Stimulated activated CD8-positive, alpha-beta memory T cell treated with anti-CD3 and anti-CD28 coated beads, Interleukin-4, amount 100 ng/mL, for 48 hours (primary cell): ENCODE measurements at places on chromosomes 12 and 14.

DNA sequence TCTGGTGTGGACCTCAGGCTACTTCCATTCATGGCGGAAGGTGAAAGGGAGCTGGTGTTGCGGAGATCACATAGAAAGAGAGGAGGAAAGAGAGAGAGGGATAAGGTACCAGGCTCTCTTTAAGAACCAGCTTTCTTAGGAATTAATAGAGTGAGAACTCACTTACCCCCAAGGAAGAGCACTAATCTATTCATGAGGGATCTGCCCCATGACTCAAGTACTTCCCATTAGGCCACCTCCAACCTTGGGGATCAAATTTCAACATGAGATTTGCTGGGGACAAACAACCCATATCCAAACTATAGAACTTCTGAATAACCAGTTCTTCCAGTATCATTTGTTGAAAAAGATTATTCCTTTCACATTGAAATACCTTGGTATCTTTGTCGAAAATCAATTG is 34.0 kb upstream of the C2CD5 start:
- DNase-seq = no peak

- DNase-seq = peak; percentile 52
Measured at GRCh38 chr12:9702255-9702654, 30.6 kb downstream of the CLECL1 start.

GRCh38 chr14:86088156-86088555 is 558.2 kb downstream of the FLRT2 start:
- DNase-seq = no peak

GRCh38 chr12:11499806-11500187 is 104.4 kb upstream of the PRB2 start:
- no peak for DNase-seq

DNA sequence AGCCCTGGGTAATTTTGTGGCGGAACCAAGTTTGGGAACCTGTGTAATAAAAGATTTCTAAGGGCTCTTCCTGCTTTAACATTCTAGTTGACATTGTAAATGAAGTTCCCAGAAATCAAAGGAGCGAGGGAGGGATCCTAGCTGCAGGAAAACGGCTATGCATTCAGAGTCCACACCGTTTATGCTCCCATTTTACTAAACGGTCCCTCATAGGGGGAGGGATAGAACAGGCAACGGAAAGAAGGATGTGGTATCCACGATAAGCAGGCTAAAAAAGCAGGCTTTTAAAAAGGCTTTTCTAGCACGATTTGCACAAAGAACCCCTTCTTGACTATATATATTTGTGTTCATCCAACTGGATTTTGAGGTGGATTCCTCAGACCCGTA is 559 bp downstream of the SYNJ2BP start:
- no peak for DNase-seq

DNA sequence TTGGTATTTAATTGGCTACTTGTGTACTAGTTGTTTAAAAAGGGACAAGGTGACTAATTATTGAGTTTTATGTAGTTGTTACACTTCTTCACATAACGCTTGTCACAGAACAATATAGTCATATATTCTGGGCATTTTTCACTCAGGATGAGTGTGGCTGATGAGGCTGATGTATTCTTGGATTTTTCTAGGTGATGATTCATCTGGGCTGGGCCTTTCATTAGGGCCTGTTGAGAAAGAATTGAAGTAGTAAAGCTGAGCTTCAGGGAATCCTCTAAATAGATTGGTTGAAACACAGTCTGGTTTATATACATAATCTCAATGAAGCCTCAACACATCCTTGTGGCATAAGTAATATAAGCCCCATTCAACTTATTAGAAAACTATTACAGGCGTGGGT is 445.7 kb downstream of the DAD1 start:
- DNase-seq = no peak

- DNase-seq = no peak
Measured at GRCh38 chr14:64008016-64008415, 155.2 kb downstream of the SYNE2 start.

DNA sequence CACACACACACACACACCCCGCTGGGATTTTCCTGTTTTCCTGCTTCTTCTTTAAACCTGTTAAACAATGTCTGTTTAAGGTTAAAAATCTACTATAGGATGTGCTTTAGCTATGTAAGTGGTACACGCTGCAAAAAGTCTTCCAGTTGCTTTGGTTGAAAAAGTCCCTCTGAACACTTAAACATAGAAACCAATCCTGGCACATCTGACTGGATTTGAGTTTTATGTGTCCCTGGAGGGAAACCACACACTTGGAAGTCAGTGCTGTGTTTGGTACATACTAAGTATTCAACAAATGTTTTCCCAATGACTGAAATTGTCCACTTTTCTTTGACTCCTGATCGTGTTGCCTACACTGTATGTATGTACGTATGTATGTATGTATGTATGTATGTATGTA is 22.0 kb downstream of the CFL2 start:
- no peak for DNase-seq

- DNase-seq = peak; percentile 34
Measured at GRCh38 chr14:69260190-69260860, 367 bp downstream of the GALNT16 start.

DNA sequence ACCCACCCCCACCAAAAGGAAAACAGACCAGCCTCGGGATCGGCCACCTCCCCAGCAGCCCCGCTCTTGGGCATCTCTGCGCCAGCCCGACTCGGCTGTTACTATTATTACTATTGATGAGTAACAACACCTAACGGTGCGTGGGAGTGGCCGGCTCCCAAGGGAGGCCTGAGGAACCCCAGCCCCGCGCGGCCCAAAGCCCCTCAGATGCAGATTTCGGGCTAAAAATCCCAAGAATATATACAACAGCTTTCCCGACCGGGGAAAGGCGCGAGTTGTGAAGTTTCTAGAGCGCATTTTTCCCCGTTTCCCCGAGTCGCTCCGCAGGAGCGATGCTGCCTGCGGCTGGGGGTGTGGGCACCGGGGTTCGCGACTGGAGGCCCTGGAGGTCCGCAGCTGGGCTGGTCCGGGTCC is 565 bp downstream of the NT5DC3 start:
- DNase-seq = peak; percentile 56

DNA sequence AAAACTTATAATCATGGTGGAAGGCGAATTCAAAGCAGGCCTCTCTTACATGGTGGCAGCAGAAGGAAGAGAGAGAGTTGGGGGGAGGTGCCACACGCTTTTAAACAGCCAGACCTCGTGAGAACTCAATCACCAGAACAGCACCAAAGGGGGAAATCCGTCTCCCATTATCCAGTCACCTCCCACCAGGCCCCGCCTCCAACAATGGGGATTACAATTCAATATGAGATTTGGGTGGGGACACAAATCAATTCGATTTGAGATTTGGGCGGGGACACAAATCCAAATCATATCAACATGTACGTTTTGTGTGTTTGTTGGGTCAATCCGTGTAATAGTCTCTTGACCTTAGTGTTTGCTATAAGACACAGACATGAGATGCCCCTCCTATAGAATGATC is 21.8 kb upstream of the WNK1 start:
- DNase-seq = no peak

GRCh38 chr12:15545334-15545733 is 223.0 kb downstream of the PTPRO start:
- DNase-seq = no peak

DNA sequence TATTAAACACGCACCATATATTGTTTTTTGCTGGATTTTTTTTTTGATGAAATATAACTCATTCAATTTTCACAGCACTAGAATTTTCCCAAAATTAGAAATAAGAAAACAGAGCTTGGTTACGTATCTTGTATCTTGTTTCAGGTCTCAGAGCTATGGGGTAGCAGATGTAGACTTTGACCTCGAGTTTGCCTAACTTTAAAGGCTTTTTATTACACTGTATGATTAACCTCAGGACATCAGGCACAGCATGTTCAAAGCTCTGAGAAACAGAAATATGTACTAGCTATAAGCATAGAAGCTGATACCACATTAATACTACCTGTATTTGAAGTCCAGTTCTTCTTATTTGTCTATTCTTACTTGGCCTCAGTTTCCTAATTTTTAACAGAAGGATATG is 171.9 kb upstream of the KITLG start:
- no peak for DNase-seq

- DNase-seq = no peak
Measured at GRCh38 chr12:24909667-24910066, 39.2 kb downstream of the BCAT1 start.

DNA sequence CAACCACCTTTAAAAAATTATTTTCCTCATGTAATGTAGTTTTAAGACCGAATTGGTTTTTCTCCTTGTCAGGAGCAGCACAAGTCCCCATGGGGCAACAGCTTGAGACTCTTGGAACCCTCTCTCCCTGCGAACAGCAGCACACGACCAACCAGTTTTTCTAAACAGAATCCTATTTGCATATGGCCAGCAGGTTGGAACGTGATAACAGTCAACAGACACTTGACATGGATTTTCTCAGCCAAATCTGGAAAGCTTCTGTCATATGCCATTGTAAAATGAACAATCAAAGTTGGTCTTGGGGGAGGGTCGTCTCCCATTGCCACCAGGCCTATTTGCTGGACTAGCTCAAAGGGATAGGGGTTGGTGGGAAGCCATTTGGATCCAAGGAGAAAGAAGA is 1915.0 kb upstream of the FLRT2 start:
- DNase-seq = no peak

DNA sequence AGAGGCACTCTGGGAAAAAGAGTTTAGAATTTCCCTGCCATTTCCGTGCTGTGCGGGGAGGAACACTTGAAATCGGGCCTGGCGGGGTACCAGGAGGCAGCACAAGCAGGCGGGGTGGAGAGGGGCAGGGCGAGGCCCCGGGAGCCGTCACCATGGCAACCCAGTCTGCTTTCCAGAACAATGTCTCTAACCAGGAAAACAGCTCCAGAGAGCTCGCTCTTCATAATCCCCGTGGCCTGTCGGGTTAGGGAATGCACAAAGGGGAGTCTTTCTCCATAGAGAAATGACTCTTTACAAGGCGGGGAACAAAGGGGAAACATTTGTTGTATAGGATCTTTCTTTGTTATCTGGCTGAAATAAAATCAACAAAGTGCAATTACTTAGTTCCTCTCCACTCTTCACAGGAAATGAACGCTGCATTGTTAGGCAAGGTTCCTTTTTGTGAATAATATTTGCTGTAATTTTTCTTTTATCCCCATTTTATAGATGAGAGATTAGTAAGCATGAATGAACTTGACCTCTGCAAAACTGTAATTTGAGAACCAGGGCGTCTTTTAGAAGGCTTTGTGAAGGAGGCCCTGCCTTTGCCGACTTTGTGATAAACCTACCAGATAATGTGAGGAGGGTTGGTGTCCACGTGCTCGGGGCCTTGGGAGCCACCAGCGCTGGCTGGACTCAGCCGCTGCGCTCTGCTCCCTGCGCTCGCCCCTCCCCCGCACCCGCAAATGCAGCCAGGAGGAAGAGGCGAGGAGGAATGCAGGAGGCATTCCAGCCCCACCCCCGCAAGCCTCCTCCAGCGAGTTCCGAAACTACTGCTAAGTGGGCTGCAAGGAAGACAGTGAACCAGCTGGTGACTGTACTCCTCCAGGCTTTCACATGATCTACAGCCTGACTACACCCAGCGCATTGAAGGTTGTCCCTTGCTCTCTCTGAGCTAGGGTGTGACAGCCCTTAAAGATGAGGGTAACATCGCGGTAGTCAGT is 105.2 kb upstream of the ATF7IP start:
- DNase-seq = no peak

DNA sequence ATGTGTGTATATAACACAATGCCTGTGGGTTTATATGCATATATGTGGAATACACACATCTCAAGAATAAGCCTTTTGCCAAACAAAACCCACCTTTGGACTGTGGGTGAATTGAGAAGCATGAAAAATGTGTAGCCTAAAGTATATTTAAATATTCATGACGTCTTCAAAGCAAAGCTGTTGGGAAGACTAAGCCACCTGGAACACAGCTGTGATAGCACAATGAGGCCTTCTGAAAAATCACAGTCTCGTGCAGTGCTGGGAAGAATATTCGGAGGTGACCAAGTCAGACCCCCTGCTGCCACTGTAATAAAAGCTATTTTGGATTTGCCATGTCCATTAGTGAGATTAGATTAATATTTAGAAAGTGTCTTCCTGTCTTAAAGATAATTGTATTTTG is 51.5 kb downstream of the SUDS3 start:
- DNase-seq = no peak

- peak; percentile 60 for DNase-seq
Measured at GRCh38 chr14:104665657-104666522, 23.5 kb upstream of the INF2 start.

- DNase-seq = no peak
Measured at GRCh38 chr14:55537782-55538181, 42.2 kb upstream of the KTN1 start.
